ENCODE measurements at places on chromosomes 16 and 17.
A peak's percentile ranks its signal among the peaks of the same experiment; 100 is the strongest.

- H3K4me3 ChIP-seq = no peak overlapping the region
- H3K36me3 ChIP-seq = peaks cover 1% of the 10 kb centered on the region
- DNase-seq = no peak
Measured at GRCh38 chr17:48627118-48627597, 1.0 kb upstream of the HOXB9 start.

DNA sequence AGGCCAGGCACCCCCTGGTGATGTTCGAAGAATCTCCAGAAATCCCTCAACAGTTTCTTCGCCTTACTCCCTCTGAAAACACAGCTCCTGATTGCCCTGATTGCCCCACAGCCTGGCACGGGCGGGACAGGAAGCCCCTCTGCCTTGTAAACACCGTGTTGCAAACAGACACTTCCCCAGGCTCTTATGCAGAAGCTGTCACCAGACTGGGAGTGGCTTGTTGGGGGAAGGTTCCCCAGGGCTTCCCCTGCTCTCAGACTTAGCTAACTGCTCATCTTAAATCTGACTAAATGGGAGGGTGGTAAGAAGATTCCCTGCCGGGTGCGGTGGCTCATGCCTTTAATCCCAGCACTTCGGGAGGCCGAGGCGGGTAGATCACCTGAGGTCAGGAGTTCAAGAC is 11.2 kb downstream of the PIK3R5 start:
- H3K4me1 ChIP-seq = peaks cover 94% of the 10 kb centered on the region
- H3K27ac ChIP-seq = peak overlapping the region; percentile 89
- H3K36me3 ChIP-seq = peaks cover 63% of the 10 kb centered on the region
- H3K27me3 ChIP-seq = no peaks in the 10 kb centered on the region
- peak; percentile 69 for DNase-seq

GRCh38 chr16:81445143-81445961 is 744 bp downstream of the CMIP start:
- DNase-seq = peak; percentile 32
- H3K4me1 ChIP-seq = peaks cover 51% of the 10 kb centered on the region
- peak overlapping the region; percentile 88 for H3K4me3 ChIP-seq
- H3K27me3 ChIP-seq = peaks cover 23% of the 10 kb centered on the region
- H3K27ac ChIP-seq = peak overlapping the region; percentile 89

DNA sequence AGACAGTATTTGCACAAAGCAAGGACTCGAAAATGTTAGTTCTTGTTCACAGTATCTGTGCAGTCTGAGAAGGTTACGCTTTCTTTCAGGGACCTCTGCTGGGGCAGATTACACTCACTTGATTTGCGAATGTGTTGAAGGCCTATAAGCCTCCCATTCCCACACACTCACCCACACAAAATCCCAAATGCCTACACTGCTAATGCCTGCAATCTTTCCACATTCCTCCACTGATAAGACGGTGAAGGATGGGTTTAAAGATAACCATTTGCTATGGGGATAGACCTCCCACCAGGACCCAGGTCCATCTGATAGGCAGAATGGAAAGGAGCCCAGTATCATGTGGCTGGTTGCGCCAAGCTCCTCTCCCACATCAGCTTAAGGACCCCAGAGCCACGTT is 394.9 kb upstream of the SALL1 start:
- no peaks in the 10 kb centered on the region for H3K4me1 ChIP-seq
- DNase-seq = no peak
- H3K27me3 ChIP-seq = peaks cover 1% of the 10 kb centered on the region

GRCh38 chr17:40862985-40863733 is 3.9 kb downstream of the KRT12 start:
- no peak overlapping the region for H3K4me3 ChIP-seq
- no peaks in the 10 kb centered on the region for H3K4me1 ChIP-seq
- H3K27ac ChIP-seq = no peak overlapping the region
- no peaks in the 10 kb centered on the region for H3K36me3 ChIP-seq

- no peaks in the 10 kb centered on the region for H3K27me3 ChIP-seq
- no peaks in the 10 kb centered on the region for H3K4me1 ChIP-seq
- H3K27ac ChIP-seq = no peak overlapping the region
- no peak overlapping the region for H3K4me3 ChIP-seq
- H3K36me3 ChIP-seq = no peaks in the 10 kb centered on the region
- no peak for DNase-seq
Measured at GRCh38 chr17:72952641-72953315, 139.7 kb downstream of the SLC39A11 start.

DNA sequence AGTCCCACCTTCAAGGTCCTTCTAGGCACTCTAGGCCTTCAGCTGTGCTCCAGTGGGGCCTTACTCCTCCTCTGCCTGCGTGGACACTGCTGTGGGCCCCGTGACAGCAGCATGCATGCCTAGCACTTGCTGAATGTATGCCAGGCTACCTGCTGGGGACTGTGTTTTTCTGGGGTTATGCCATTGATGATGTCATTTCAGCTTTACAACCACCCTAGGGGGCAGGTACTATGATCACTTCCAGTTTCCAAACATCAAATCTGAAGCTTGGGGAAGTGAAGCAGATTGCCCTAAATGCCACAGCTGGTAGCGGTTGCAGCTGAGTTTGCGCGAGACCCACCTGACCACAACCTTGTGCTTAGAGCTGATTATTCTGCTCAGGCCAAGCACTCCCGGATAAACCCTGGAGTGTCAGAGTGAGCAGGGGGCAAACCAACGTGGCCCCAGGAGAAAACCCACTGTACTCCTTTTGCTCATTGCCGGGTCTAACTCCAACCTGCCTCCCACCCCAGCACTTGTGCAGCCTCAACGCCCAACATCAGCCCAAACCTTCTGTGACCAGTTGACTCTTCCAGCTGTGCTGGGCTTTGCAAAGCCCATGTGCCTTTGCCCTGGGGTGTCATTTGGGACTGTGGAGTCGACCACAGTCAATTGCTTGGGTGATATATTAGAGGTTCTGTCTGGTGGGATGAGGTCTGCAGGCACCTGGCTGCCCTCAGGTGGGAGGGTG is 168.4 kb downstream of the ENGASE start:
- H3K27ac ChIP-seq = no peak overlapping the region
- no peaks in the 10 kb centered on the region for H3K36me3 ChIP-seq
- peaks cover 3% of the 10 kb centered on the region for H3K27me3 ChIP-seq
- no peak overlapping the region for H3K4me3 ChIP-seq
- no peaks in the 10 kb centered on the region for H3K4me1 ChIP-seq

GRCh38 chr16:88983165-88983564 is 6.2 kb upstream of the CBFA2T3 start:
- H3K4me1 ChIP-seq = no peaks in the 10 kb centered on the region
- H3K36me3 ChIP-seq = no peaks in the 10 kb centered on the region
- DNase-seq = no peak
- H3K27me3 ChIP-seq = peaks cover 3% of the 10 kb centered on the region

DNA sequence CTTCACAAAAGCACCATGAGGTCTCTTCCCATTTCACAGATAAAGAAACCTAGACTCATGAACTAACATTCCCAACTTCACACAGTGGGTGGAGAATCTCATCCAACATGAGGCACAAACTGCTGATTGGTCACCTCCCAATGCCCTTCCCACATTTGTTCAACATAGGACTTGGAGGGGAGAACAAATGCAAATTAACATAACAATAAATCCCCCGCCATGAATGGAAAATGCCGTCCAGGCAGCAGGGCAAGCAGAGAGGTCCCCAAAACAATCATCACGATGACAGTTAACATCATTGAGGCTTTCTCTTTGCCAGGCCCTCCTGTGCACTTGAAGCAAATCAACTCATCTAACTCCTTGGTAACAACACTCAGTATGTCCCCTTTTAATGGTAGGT is 185.3 kb downstream of the TMEM132E start:
- no peak overlapping the region for H3K27ac ChIP-seq
- no peak overlapping the region for H3K4me3 ChIP-seq
- no peaks in the 10 kb centered on the region for H3K36me3 ChIP-seq
- H3K4me1 ChIP-seq = no peaks in the 10 kb centered on the region
- peaks cover 6% of the 10 kb centered on the region for H3K27me3 ChIP-seq

DNA sequence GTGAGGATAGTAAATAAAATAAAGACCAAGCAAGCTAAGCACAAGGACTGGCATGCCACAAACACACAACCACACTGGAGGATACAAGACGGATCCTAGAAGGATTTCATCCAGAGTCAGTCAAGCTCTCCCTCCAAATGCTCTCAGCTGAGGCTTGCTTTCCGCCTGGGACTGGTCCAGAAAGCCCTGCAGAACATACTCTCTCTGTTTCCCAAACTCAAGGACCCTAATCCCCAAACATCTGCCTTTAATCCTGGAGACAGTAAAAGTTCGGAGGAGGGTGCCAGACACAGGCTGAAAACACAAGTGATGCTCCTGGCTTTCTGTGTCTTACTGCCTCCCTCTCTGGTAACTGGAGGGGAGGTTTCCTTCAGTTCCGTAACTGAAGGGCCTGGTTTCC is 5.3 kb upstream of the HSD11B2 start:
- no peaks in the 10 kb centered on the region for H3K36me3 ChIP-seq
- H3K4me1 ChIP-seq = peaks cover 4% of the 10 kb centered on the region
- DNase-seq = no peak
- no peak overlapping the region for H3K4me3 ChIP-seq
- H3K27ac ChIP-seq = no peak overlapping the region

DNA sequence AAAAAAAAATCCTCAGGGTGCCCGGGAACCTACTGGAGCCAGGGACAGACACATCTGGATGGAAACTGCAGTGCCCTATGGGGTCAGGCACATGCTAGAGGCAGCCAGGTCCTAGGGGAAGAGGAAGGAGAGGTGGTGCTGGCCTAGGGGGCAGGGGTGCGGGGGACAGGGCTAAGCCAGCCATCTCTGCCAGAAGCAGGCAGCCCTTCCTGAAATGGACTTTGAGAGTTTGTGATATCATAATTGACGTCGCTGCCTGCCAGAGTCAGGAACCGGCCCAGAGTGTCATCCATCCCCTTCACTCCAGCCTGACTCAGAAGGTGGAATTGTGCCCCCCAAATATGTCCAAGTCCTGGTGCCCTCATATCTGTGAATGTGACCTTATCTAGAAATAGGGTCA is 25.0 kb upstream of the BAHCC1 start:
- no peaks in the 10 kb centered on the region for H3K4me1 ChIP-seq
- H3K36me3 ChIP-seq = no peaks in the 10 kb centered on the region
- H3K27me3 ChIP-seq = peaks cover 18% of the 10 kb centered on the region
- no peak for DNase-seq
- no peak overlapping the region for H3K27ac ChIP-seq

DNA sequence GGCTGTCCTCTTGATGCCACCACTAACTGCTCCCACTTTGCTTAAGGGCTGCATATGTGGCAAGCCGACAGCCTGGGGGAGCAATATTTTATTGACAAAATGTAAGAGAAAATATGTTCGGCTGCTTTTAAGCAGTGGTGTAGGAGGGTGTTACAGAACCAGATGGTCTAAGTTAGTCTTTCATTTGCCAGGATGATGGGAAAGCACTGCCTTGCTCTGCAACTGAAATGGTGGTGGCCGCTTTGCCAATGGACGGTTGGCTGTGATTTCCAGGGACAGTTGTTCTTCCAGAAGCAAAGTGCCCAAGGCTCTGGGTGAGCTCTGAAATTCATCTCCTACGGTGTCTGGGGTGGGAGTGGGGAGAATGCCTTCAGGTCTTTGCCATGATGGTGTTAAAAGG is 469.3 kb downstream of the TOX3 start:
- no peaks in the 10 kb centered on the region for H3K4me1 ChIP-seq
- H3K4me3 ChIP-seq = no peak overlapping the region
- DNase-seq = no peak
- no peak overlapping the region for H3K27ac ChIP-seq

GRCh38 chr16:57694231-57694724 is 328 bp upstream of the DRC7 start:
- H3K27ac ChIP-seq = no peak overlapping the region
- DNase-seq = no peak
- H3K4me3 ChIP-seq = no peak overlapping the region
- H3K36me3 ChIP-seq = peaks cover 1% of the 10 kb centered on the region

DNA sequence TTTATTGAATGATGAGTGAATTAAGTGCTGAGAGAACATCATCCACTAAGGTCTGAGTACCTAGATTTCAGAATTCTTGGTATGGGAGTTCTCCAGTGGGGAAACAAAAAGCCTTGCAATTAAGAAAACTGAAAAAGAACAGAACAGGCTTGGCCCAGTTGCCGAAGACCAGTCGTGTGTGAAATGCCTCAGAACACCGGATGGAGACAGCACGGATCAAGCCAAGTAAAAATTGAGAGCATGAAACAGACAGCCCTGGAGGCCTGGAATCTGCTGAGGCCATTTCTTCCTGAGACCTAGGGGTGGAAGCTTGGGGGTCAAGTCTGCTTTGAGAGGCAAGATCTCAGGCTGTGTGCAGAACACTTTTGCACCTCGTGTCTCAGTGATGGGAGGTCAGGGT is 43.3 kb downstream of the GRIN2A start:
- no peaks in the 10 kb centered on the region for H3K36me3 ChIP-seq
- no peaks in the 10 kb centered on the region for H3K4me1 ChIP-seq
- H3K4me3 ChIP-seq = no peak overlapping the region
- DNase-seq = no peak
- no peaks in the 10 kb centered on the region for H3K27me3 ChIP-seq

GRCh38 chr16:50950955-50951354 is 200.1 kb downstream of the SALL1 start:
- no peaks in the 10 kb centered on the region for H3K4me1 ChIP-seq
- no peak overlapping the region for H3K27ac ChIP-seq
- peaks cover 2% of the 10 kb centered on the region for H3K27me3 ChIP-seq
- no peak overlapping the region for H3K4me3 ChIP-seq

- peaks cover 17% of the 10 kb centered on the region for H3K27me3 ChIP-seq
- peaks cover 48% of the 10 kb centered on the region for H3K4me1 ChIP-seq
- no peak overlapping the region for H3K27ac ChIP-seq
- peaks cover 5% of the 10 kb centered on the region for H3K36me3 ChIP-seq
Measured at GRCh38 chr17:63997341-63998048, 656 bp upstream of the PRR29 start.

- DNase-seq = no peak
- H3K4me1 ChIP-seq = peaks cover 18% of the 10 kb centered on the region
- no peak overlapping the region for H3K4me3 ChIP-seq
- no peaks in the 10 kb centered on the region for H3K27me3 ChIP-seq
Measured at GRCh38 chr17:60652454-60653247, 25.0 kb upstream of the BCAS3 start.

DNA sequence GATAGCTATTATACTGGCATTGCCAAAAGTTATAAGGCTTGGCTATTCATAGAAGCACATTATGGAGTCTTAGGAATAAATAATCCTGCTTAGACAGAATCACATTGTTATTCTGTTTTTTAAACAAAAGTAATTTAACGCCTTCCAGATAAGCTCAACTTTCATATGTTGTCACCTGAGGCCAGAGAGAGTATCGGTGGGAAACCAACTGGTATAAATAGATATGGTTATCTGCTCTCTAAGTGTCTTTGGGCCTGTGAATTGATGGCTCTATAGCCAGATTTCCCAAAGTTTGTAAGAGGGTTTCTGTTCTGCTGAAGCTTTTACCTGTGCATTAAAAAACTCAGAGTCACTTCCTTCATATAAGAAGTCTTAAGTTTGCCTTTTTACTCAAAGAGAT is 1449.4 kb downstream of the CDH11 start:
- no peaks in the 10 kb centered on the region for H3K36me3 ChIP-seq
- no peak overlapping the region for H3K4me3 ChIP-seq
- H3K27ac ChIP-seq = no peak overlapping the region
- DNase-seq = no peak

- H3K4me3 ChIP-seq = no peak within 1 kb of the TSS
- H3K36me3 ChIP-seq = no peaks in the 10 kb centered on the region
- peaks cover 43% of the 10 kb centered on the region for H3K27me3 ChIP-seq
Measured at GRCh38 chr17:15341385-15341849, at the start of gene TEKT3. Gene TEKT3, minus strand, starts transcription at chr17:15341597. Its CDS starts 10,012 bp downstream, at chr17:15331585.

- H3K36me3 ChIP-seq = peaks cover 12% of the 10 kb centered on the region
- no peaks in the 10 kb centered on the region for H3K27me3 ChIP-seq
- no peak for DNase-seq
Measured at GRCh38 chr16:23410176-23410575, 42.8 kb downstream of the COG7 start.
